ENCODE measurements at places on chromosomes 2 and 18.
A peak's percentile ranks its signal among the peaks of the same experiment; 100 is the strongest.

GRCh38 chr2:164644036-164644700 is 22.9 kb upstream of the GRB14 start:
- no peak for DNase-seq

DNA sequence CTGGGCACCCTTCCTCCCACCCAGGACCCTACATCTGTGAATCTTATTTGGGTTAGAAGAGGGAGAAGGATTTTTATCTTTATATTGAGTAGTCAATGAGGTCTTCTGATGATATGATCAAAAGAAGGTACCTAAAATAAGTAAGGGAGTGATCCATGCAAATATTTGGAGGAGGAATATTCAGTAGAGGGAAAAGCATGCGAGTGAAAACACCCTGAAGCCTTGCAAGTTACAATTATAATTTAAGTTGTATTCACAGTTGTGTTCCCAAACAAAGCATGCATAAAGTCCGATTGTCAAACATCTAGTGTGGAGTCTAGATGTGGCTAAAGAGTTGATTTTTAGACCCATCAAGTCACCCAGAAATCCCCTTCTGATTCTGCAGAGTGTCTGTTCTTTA is 530.2 kb upstream of the ZEB2 start:
- DNase-seq, result no peak

DNA sequence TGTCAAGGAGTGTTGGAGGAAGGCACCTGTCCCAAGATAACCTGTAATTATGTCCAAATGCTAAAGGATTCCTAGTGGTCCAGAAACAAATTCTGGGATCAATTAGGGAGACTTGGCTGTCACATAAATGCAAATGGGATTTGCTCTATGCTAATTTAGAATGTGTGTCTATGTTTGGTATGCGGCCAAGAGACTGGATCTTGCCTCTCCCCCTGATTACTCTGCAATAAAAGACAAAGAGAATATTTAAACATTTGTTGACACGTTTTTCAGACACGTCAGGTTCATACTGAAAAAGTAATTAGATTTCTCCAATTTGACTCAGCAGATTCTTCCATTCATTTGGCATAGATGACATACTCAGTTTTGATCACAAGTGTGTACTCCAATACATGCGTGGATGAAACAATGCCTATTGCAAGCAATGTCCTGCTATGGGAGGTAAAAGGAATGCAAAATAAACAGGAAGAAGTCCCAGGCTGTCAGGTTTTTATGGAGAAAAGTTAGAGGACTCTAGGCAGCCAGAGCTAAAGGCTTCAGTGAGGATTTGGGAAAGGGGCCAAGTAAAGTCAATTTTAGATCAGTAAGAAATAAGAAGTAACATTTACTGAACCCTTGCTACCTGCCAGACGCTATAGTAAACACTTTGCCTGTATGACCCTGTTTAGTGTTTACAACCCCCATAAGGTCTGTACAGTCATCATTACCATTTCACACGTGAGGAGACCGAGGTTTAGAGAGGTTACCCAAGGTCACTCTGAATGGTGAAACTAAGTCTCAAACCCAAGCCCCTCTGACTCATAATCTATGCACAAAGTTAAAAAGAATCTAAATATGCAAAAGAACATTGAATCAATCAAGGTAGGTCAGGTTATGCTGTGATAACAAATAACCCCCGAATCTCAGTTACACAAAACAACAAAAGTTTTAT is 7.8 kb downstream of the ANTXR1 start:
- no peak for DNase-seq

- no peak for DNase-seq
Observed at GRCh38 chr2:232023426-232023825, 61.9 kb downstream of the DIS3L2 start.

GRCh38 chr2:193885419-193885818 is 1690.7 kb upstream of the TMEFF2 start:
- DNase-seq, result no peak

GRCh38 chr2:96839293-96839874 is 4.4 kb downstream of the ANKRD23 start:
- DNase-seq, result peak; percentile 82

GRCh38 chr2:33336036-33336625 is 140.3 kb upstream of the RASGRP3 start:
- DNase-seq, result no peak

- DNase-seq, result no peak
Observed at GRCh38 chr2:5369510-5369909, 322.7 kb upstream of the SOX11 start.

- DNase-seq, result no peak
Observed at GRCh38 chr2:47616506-47616905, 166.4 kb upstream of the MSH6 start.
